ENCODE measurements at places on chromosomes 2 and 18.

GRCh38 chr18:76544511-76545345, 49.7 kb upstream of the ZNF516 start:
- no peak for DNase-seq

- DNase-seq: no peak
Observed at GRCh38 chr2:191171286-191171685, 20.5 kb upstream of the STAT4 start.

GRCh38 chr2:235004329-235004903, 52.6 kb downstream of the SH3BP4 start:
- DNase-seq: no peak

DNA sequence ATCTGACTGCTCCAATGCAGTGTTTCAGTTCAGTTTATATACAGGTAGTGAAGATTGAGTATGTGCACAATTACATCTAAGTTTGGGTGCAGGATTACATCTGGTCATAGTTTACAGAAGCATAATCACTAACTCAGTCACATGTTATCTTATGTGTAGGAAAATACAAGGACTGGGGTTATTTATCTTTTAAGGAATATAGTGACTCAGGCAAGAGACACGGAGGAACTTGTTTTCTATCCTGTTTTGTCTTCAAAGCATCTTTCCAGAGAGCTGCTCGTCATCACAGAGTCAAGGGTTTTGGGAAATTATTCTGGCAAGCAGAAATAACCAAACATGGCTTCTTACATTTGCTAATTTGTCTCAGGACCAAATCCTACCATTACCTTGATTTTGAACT, 1371.5 kb upstream of the TMEFF2 start:
- DNase-seq: no peak

DNA sequence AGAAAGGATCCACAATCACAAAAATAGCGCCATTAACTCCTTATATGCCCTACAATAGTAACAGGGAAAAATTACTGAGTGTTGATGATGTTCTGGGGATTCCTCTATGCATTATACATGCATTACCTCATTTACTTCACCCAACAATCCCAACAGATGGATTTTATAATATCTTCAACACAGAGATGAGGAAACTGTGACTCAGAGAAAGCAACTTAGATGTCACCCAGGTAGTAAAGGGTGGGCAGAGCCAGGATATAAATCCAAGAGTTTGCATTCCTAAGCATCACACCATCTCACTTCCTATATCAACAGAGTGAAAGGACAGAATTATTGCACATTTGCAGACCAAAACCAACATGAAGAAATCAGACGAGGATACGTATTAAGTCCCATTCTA, 144.2 kb downstream of the TCF4 start:
- DNase-seq: no peak

GRCh38 chr2:181646415-181646987, 10.4 kb downstream of the CERKL start:
- DNase-seq: no peak

GRCh38 chr18:5746844-5747243, 148.5 kb downstream of the TMEM200C start:
- DNase-seq: no peak

- DNase-seq: no peak
Observed at GRCh38 chr2:73366060-73366459, 19.6 kb upstream of the ALMS1 start.

GRCh38 chr18:48838921-48839818, 111.6 kb downstream of the SMAD7 start:
- no peak for DNase-seq

- no peak for DNase-seq
Observed at GRCh38 chr2:12773586-12774394, 57.1 kb downstream of the TRIB2 start.

DNA sequence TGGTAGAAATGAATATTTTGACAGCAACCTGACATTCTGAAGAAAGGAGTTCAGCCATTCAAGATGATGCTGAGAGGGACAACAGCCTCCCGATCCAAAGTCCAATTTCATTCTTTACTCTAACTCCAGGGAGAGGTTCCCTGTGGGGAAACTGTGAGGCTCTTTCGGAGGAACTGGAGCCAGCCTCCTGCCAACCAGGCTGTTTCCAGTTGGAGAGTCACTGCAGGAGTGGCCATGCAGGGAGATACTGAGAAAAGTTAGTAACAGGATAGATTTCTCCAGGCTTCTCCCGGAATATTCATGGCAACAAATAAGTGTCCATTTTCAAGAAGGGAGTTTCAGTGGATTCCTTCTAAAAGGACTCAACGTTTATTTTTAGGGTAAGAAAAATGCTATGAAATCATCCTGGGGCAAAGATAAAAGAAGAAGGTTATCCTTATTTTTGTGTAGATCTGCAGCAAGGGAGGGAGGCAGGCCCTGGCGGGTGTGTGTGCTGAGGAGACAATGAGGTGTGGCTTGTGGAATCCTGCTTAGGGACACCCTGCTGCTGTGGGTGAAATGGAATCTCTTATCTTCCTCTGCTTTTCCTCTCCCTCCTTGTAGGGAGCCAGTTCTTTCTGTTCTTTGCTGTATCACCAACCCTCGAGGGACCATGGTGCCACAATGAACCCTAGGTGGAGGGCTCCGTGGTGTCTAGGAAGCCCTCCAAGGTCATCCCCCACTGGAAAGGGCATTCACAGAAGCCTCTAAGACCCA, 18.1 kb downstream of the KLHL14 start:
- DNase-seq: no peak

Measured in GM18507 (cell line).